Hepatocyte (in vitro differentiated cells): ENCODE measurements at places on chromosomes 1 and 21.

DNA sequence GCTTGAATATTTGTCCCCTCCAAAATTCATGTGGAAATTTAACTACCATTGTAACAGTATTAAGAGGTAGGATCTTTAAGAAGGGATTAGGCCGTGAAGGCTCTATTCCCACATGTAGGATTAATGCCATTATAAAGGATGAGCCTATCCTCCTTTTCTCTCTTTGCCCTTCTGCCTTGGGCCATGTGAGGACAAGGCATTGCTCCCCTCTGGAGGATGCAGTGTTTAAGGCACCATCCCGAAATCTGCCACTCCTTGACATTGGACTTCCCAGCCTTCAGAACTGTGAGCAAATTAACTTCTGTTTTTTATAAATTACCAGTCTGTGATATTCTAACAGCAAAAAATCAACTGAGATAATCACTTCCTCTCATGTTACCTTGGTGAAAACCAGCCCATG is 124.4 kb downstream of the TOMM20 start:
- DNase-seq = no peak

GRCh38 chr1:16717336-16718098 is 22.8 kb upstream of the RNU1-4 start:
- peak; percentile 27 for DNase-seq

- no peak for DNase-seq
Measured at GRCh38 chr1:185338719-185339622, 21.9 kb upstream of the IVNS1ABP start.

DNA sequence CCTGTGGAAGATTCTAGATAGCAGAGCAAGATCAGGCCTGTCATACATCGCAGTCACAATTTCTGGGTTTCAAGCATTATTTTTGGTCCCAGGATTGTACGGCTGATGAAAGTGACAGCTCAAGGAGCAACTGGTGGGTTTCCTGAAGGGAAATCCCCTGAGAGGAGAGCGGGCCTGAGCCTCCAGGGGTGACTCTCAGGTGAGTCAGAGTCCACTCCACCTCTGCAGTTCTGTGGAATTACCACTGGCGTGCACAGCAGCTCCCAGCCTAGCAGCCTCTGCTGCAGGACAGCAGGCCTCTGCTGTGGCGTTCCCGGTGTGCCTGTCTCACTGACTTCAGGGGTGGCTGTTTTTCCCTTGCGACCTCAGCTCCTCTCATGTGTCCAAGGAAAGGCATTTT is 24.4 kb downstream of the SLC66A1 start:
- peak; percentile 48 for DNase-seq

- no peak for DNase-seq
Measured at GRCh38 chr1:14082331-14082730, 382.3 kb downstream of the PRDM2 start.

DNA sequence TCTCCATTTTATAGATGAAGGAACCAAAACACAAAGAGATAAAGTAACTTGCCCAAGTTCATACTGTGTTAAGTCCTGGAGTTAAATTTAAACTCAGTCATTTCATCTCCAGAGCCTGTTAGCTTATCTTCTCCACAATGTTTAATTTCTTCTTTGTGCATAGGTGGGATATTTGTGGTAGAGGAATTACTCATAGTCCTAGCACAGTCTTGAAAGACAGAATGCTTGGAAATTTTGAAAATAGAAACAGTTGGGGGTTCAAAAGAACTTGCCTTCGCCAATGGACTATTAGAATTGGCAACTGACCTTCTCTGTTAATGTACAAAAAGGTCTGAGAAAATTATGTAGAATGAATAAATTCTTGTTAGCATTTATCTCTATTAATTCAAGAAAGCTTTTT is 832.0 kb upstream of the PRMT6 start:
- no peak for DNase-seq

DNA sequence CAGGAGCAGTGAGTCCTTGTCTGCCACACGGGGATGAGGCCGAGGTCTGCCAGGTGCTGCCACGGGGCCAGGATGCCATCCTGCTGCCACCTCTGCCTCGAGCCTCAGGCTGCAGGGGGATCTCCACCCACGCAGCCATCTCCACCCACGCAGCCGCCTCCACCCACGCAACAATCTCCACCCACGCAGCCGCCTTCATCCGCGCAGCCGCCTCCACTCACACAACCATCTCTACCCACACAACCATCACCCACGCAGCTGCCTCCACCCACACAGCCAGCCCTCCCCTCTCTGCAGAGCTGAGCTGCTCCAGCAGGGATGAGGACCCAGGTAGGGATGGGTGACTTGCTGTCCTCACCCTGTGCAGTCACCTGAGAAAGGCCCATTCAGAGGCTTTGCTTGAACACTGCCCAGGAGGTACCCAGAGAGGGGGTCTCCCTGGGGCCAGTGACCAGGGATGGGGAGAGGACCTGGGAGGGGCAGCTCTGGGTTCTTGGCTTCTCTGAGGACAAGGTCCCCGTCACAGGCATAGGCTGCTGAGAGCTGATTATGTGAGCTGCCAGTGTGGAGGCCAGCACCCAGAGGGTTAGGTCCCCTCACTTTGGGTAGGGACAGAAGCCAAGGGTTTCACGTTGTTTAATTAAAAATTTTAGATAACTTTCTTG is 46.6 kb upstream of the TTC34 start:
- DNase-seq = no peak

DNA sequence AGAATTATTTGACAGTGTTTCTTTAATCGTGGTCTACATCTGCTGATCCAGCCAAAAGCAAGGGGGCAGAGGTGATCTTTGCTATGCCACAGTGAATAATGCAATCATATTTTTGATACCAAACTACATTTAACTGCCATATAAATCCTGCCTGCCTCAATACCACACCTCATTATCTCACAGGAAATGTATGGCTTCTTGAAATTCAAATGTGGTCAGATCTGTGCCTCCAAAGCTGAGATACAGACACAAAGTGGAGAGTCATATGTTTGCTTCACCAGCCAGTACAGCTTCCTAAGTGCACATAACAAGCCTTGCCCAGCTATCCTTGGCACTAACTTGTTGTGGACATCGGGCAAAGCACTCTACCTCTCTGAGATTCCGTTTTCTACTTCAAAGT is 250.0 kb upstream of the NFIA start:
- no peak for DNase-seq

- DNase-seq = no peak
Measured at GRCh38 chr1:161781995-161782394, 15.9 kb downstream of the ATF6 start.

GRCh38 chr1:168091063-168091462 is 45.7 kb downstream of the GPR161 start:
- no peak for DNase-seq

DNA sequence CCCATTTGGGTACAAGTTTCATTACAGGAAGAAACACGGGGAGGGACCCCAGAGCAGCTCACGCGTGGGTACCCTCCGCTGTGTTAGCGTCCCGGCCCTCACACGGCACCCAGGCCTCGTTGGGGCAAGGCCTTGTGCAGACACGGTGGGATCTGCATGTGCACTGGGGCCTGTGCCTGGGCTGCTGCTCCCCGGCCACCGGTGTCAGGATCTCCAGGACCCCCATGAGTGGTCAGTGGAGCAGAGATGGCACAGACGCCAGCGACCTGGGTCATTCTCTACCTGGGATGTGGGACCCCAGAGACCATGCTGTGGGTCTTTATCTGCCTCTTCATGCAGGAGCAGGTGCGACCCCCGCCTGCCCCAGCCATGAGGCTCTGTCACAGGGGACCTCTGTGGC is 5.4 kb upstream of the SAMD11 start:
- no peak for DNase-seq

DNA sequence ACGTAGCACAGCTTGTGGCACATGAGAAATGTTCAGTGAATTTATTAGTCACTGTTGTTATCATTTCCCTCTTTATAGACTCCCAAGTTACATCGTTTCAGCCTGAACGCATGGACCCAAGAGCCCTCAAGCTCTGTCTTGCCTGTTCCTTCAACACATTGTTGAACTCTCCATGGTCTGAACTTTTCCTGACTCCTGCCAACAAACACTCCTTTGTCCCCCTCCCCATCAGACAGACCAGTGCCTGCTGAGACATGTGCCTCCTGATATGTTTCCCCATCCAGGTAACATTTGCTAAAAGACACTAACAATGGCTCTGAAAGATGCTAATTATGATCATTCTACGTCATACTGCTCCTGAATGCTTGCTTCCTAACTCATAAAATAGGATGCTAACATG is 108.7 kb upstream of the NFIA start:
- DNase-seq = no peak

- no peak for DNase-seq
Measured at GRCh38 chr1:231931846-231932454, 305.4 kb downstream of the DISC1 start.

DNA sequence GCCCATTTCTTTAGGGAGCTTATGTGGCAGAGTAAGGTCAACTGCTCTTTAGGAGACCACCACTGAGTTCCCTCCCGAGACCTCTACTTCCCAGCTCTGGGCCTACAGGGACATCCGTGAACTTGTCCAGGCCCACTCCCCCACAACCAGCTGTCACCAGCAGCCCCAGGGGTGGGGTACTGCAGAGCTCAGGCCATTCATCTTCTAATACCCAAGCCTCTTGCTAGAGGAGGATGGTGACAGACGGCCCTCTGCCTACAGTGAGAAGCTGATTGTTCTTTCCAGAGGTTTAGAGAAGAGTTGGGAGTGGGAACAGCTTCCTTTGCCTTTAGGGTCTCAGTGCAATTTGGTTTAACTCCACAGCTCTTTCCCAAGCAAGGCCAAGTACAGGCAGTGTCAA is 33.2 kb upstream of the ARTN start:
- DNase-seq = no peak
